NCI-H1105 (cell line): ENCODE measurements at places on chromosomes 2 and 18.

GRCh38 chr2:45572979-45573378, 38.1 kb downstream of the SRBD1 start:
- no peak for DNase-seq

GRCh38 chr18:10949655-10950054, 199.7 kb downstream of the PIEZO2 start:
- no peak for DNase-seq

DNA sequence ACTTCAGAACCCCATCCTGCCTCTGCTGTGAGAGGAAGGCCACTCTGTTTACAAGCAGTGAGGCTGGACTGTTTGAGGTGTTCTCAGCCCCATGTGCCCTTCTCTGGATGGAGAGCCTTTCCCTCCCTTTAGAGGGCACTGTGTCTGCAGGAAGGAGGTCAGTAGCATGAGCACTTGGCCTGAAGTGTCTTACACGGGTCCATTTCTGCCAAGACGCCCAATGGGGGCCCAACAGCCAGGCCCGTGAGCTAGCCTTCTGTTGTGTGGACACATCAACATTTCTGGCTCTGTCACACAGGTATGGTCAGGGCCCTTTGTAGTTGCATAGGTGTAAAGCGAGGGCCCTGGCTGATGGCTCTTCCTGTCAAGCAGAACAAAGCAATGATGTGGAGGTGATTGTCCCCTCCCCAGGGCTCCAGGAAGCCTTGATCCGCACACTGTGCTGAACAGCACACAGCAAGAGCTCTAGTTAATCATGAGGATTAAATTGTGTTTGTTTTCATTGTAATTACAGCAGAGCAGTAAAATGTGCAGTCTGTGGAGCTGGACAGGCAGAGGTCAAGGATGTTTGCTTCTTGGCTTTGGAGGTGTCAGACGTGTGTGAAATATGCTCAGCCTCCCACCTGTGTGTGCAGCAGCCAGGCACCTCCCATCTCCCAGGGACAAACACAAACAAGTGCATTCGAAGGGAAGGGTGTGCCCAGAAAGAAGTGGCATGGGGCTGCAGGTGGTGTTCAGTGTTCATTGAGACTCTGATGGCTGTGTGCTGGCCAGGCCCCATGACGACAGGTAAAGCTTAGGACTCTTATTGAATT, 132.1 kb downstream of the SH3RF3 start:
- peak; percentile 37 for DNase-seq

- no peak for DNase-seq
Observed at GRCh38 chr2:46040563-46041155, 256.5 kb upstream of the EPAS1 start.

DNA sequence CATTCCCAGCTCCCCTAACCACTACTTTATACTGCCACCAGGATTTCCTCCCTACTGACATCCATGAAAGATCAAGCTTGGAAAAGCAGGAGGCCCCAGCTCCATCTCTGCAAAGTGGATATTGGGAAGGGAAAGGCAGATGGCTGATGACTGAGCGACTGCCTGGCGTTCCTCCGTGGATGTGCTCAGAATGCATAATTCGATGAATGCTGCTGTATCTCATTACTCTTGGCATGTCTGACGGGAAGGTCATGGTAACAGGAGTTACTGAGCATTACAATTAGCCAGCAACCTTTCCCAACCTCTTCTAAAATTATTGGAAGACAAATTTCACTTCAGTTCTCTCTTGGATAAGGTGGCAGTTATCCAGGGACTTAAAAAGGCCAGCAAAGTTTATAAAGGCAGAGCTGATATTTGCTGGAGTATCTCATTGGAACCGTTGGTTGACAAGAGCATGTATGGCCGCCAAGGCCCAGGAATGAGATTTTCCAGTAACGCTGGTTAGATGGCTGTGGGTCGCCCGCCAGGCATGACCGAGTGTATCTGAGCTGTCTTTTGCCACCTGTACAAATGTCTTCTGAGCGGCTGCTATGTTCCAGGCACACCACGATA, 34.5 kb downstream of the KCNE4 start:
- DNase-seq, result no peak

- DNase-seq, result no peak
Observed at GRCh38 chr2:63590626-63591408, 2.1 kb downstream of the MDH1 start.

DNA sequence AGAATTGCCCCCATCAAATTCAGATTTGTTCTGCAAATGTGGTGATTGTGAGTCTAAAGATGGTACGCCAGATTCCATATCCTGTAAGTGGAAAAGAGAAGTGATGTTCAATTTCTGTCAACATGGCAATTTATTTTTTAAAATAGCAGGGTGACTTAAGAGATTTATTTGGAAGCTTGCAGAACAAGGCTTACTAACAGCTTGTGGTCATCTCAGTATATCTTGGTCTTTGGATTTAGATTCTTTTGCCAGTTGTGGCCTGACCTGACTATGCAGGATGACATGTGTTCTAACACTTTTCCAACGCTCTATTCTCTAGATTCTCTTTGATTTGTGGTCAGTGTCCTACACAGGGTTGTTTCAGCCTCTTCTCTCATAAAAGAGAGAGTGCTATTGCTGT, 74.4 kb downstream of the MAP3K20 start:
- no peak for DNase-seq
